Right atrium auricular region (tissue), 2 donors: ENCODE measurements at places on chromosomes 3 and 15. TPM values are rescaled to one million over a fixed set of nuclear protein-coding genes. Genes with fewer than 3 reads are reported as not detected.

DNA sequence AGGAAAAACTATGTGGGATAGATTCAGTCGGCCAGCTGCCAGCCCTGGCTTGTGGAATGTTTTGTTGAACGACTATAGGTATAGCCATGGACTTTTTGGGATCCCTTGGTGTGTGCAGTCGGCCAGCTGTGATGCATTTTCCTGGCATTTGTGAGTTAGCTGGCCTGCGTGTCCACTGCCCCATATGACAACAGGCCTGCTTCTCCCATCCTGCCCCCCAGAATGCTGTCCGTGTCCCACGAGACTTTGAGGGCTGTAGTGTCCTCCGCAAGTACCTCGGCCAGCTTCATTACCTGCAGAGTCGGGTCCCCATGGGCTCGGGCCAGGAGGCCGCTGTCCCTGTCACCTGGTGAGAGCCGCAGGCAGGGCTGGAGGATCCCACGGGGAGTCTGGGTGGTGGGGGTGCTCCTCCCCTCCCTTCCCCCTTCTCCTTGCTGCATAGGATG, 23.6 kb downstream of the PTPN23 start:
- DNase-seq, result no peak

GRCh38 chr15:75606711-75607699, 18.5 kb downstream of the SNUPN start:
- no peak for DNase-seq

The SCAMP5 gene
- 4.0 TPM for total RNA-seq

The VILL gene
- total RNA-seq, result 4.2 TPM

DNA sequence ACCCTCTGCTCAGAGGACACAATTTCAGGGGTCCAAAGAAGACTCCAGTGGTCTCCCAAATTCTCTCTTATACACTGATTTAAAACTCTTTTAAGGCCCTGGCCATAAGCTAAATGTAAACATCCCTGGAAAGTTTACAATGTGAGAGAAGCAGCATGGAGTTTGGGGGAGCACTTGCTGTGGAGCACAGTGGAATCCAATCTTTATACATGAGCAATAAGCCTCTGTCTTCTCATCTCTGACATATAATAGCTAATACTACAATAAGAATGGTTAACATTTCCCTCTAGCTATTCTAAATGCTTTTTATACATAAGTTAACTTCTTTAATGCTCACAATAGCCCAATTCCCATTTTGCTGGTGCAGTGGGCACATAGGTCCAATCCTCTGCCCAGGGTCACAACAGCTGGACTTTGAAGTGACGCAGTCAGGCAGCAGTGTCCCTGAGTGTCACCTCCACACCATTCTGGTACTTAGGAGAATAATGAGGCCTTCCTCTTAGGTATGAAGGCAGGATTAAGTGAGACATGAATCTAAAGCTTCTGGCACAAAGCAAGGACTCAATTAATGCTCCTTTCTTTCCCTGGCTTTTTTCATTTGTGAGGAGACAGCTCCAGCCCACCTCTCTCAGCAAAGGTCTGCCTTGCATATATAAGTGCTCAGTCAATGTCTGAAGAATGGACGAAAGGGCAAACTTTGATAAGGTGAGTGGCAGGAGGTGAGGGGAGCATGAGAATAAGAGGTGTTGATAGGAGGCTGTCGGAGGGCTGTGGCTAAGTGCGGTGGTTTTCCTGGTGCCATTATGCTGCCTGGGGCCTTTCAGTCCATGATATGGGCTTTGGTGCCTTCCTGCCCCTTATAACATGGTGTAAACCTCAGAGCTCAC, 26.3 kb downstream of the CCNL1 start:
- no peak for DNase-seq

GRCh38 chr3:177361081-177361938, 164.0 kb upstream of the TBL1XR1 start:
- DNase-seq, result no peak

DNA sequence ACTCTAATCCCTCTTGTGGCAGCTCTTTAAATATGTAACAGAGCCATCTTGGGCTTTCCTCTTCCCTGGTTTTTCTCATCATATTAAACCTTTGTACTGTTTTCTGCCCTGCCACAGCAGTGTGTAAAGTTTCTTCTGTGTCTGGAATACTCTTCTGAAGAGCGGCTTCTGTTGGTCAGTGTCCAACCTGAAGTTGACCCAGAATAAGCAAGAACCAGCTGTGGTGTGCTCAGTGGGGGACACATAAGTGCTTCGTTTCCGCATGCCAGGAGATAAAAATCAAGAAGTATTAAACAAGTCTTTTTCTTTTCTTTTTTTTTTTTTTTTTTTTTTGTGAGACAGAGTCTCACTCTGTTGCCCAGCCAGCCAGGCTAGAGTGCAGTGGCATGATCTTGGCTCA, 173.2 kb upstream of the CHRM5 start:
- DNase-seq, result no peak

- no peak for DNase-seq
These were observed 110.1 kb downstream of the MAP2K5 start for GRCh38 chr15:67652586-67652985.

The TGFBR2 gene
- 205 TPM for total RNA-seq

- no peak for DNase-seq
These were observed 670.8 kb upstream of the NR2F2 start for GRCh38 chr15:95659656-95660055.

DNA sequence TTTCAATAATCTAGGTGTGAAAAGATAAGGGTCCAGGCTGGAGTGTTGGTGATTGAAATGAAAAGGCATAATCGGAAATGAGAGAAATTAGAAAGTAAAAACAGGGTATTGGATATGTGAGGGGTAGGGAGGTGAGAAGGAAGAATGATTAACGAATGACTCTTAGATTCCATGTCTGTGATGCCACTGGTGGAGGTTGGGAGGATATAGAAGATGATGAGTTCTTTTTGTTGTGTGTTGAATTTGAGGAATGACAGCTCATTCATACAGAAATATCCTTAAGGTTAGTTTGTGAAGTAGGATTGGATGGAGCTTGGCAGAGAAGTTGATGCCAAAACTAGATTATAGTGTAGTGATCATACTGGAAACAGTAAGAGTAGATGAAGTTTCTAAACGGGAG, 72.2 kb upstream of the CCNL1 start:
- DNase-seq, result no peak

- no peak for DNase-seq
These were observed 1561.6 kb downstream of the OTOL1 start for GRCh38 chr3:163058031-163058854.

DNA sequence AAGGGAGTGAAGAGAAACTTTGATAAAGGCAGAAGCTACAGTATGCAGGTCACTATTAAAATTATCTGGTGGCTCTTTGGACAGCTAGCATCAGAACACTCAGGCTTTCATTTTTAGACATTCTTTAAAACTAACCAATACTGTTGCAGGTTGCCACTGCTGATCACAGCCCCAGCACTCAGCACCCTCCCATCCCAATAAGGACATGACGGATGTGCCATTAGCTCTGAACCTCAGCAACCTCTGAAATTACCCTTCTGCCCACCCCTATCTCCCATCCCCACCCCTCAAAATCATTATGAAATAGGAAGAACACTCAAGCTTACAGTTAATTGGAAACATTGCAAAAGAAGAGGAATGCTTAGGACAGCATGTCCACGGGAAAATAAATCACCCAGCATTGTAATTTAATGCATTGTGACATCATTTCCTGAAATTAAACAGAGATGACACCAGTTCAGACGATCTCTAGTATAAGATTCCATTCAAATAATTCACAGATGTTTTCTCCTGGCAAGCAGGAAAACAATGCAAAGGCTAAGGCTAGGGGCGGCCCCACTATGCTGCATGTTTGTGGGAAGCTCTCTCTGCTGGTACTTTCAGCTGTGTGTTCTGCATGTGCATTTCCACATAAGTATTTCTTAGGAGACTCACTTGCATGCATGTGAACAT, 71.6 kb downstream of the MEIS2 start:
- DNase-seq, result no peak

- no peak for DNase-seq
These were observed 53.9 kb upstream of the FRMD4B start for GRCh38 chr3:69439643-69440270.

DNA sequence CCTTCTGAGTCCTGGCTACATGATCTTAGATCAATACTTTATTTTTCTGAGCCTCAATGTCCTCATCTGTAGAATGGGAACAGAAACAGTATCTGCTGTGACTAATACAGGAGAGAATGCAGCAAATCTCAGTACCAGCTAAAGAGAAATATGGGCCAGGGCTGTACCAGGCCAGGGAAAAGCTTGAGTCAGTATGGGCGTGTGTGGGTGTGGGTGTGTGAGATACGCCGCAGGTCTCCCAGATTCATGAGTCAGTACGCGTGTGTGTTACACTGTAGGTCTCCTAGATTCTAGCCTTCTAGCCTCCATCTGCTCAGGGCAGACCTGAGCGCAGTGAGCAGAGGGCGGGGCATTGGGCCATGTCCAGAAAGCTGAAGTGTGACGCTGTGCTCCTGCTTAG, 15.2 kb downstream of the GNAI2 start:
- DNase-seq, result peak; percentile 59

The FANCI gene
- total RNA-seq, result 1.6 TPM

The LTF gene
- 0.51 TPM for total RNA-seq
